ENCODE measurements at places on chromosomes 2 and 18.

GRCh38 chr18:51522821-51523220, 325.3 kb upstream of the MEX3C start:
- no peak for DNase-seq

DNA sequence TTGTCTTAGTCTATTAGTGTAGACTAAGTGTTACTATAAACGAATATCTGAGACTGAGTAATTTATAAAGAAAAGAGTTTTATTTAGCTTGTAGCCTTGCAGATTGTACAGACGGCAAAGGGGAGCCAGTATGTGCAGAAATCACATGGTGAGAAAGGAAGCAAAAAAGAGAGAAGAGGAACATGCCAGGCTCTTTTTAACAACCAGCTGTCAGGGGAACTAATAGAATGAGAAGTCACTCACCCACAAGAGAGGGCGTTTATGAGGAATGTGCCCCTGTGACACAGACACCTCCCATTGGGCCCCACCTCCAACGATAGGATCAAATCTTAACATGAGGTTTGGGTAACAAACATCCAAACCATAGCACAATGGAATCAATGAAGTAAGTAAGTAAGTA, 20.6 kb upstream of the ZNF804A start:
- no peak for DNase-seq

DNA sequence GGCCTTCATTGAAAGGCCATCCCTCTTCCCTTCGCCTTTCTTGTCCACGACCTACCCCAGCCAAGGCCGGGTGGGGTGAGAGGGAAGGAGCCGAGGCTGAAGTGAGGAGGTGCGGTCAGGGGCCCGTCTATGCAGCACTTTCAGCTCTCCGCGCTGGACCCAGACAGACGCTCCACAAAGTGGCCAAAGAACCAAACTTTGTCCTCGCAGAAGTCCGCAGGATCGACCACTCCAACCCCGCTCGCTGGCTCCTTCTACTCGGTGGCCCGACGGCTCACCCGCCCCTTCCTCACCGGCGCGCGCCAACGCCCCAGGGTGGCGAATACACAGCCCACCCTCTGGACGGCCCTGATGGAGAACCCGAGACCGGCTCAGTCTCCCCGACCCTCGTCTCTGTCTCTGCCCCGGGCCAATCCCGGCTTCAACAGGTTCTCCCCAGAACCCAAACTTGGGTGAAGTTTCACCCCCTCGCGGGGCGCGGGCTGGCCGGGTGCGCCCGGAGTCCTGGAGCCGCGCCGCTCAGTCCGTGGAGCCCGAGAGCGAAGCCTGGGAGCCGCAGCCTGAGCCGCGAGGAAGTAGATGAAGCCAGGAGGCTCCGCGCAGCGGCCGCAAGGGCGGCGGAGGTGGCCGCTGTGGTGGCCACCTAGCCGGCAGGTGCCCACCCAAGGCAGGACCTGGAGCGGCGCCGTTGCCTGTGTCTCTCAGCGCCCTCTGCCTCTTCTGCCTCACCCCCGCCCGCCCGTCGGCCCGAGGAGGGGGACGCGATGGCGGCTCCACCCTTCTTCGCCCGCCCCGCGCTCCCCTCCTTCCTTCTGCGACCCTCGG, 26.7 kb upstream of the ALPP start:
- no peak for DNase-seq

DNA sequence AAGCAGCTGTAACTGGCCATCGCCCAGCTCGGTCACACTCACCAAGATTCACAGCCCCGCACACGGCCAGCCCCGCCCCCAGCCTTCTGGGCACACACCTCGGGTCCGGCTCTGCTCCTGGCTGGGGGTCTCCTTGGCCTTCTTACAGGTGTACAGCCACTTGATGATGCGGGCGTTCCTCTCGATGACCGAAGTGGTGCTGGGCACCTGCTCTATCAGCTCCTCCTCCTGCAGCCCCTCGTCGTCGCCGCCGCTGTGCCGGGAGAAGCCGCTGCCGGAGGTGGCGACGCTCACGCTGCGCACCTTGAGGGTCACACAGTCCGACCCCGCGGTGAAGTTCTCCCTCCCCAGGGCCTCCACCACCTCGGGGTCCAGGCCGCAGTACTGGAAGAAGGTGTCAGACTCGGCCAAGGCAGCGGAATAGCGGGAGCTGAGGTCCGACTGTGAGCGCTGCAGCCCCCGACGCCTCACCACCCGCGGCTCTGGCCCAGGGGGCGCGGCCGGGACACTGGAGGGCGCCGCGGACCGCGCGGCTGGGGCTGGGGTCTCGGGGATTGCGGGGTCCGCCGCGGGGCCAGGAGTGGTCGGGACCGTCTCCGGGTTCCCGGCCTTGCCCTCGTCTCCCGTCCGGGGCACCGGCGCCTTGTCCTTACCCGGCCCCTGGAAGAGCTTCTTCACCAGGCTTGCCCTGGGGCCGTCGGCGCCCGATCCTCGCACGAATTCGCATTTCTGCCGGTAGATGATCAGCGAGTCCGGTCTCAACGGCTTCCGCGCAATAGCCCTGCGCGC, 769 bp downstream of the FAM110C start:
- peak; percentile 34 for DNase-seq

DNA sequence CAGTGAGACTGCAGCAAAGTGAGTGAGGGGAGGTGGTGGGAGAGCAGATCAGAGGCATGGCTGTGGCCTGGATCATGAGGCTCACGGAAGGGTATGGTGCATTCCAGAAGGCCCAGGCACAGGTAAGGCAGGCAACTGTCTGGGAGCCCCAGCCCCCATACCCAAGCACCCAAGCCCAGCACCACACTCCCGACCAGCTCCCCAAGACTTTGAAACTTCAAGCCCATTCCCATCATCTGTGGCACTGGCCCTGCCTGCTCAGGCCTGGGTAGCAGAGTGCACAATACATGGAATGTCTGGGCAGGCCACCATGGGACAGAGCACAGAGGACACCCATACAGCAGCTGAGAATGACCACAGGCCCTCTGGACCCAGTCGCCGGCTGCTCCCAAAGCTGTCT, 202.6 kb upstream of the ARL4C start:
- no peak for DNase-seq

- DNase-seq = no peak
Measured at GRCh38 chr2:205800773-205801172, 118.5 kb downstream of the NRP2 start.

- DNase-seq = no peak
Measured at GRCh38 chr2:44778671-44779476, 162.6 kb upstream of the SIX3 start.

- no peak for DNase-seq
Measured at GRCh38 chr2:10341193-10341592, 38.5 kb downstream of the HPCAL1 start.

GRCh38 chr2:149418065-149418464, 87.7 kb downstream of the LYPD6 start:
- DNase-seq = no peak

DNA sequence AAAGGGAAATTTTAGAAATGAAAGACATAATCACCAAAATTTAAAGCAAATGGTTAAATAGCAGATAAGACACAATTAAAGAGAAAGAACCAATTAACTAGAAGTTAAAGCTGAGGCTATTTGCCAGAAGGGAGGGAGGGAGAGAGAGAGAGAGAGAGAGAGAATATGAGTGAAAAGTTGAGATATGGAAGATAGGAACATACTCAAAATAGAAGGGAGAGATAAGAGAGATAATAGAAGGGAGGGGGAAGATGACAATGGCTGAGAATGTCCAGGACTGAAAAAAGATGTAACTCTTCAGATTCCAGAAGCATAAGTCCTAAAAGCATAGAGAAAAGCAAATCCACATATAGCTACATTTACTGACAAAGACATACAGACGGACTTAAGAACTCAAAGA, 17.1 kb upstream of the AAK1 start:
- no peak for DNase-seq

GRCh38 chr18:63922049-63922448, 14.3 kb downstream of the SERPINB10 start:
- DNase-seq = no peak

- DNase-seq = no peak
Measured at GRCh38 chr2:202909394-202910192, 1.9 kb downstream of the WDR12 start.

DNA sequence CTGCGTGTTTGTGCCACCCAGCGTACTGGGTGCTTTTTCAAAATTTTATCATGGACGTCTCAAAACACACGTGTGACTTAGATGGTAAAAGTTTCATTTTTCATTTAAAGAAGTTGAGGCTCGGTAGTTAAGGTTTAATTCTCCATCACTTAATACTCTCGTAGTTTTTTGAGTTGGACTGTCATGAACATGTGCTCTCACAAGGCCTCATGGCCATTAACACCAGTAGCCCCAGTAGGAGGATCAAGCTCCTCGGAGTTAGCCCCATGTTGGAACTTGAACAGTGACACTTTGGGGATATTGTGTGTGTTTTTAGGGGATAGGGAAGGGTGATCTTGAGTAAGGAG, 15.3 kb downstream of the NMUR1 start:
- no peak for DNase-seq

DNA sequence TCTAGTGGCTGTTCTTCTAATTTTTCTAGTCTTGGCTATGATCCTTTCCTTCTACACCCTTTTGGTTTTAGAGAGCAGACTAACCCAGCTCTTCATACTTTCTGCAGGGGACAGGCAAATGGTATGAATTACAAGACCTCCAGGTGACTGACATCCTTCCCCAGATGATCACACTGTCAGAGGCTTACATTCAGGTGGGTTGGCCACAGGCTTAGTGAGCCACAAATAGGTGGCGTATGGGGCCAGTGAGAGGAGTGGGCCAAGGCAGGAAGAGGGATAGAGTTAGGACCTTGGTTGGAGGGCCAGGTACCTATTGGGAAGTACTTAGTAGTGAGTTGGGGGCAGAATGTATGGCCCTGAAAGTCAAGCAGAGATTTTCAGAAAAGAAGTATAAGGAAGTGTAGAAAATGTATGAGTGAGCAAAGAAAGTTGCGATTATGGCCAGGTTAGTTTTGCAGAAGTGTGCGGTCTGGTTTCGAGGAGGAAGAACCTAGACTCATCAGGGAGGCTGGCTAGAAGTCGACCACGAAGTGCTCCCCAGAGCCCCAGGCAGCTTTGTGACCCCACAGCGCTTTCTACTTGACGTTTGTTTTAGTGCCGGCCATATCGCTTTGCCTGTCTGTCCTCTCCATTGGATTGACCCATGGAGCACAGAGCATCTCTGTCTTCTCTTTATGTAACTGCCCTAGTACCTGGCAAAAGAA, 20.0 kb downstream of the SFTPB start:
- DNase-seq = no peak

- DNase-seq = no peak
Measured at GRCh38 chr2:55805686-55806085, 112.0 kb upstream of the PNPT1 start.

- DNase-seq = no peak
Measured at GRCh38 chr2:21966139-21966538, 842.4 kb downstream of the TDRD15 start.

GRCh38 chr2:127961729-127962128, 66.1 kb downstream of the SAP130 start:
- DNase-seq = no peak

- DNase-seq = no peak
Measured at GRCh38 chr2:119461811-119462210, 30.2 kb downstream of the TMEM37 start.

DNA sequence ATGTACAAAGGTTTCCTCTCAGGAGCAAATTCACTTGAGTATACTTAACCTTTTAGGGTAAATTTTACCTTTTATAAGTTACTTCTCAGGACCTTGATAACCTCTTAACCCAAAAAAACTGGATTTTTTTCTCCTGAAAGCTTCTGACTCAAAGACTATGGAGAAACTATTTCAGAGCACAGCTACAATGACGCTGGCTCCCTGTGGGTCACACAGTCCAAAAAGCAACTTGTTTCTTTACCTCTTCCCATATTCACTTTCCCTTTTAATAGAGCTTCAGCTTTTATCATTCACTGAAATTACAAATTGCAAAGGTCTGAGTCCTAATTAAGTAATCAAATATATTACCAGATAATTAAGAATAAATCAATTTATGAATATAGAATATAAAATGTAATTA, 32.4 kb downstream of the GTF3C3 start:
- DNase-seq = no peak

DNA sequence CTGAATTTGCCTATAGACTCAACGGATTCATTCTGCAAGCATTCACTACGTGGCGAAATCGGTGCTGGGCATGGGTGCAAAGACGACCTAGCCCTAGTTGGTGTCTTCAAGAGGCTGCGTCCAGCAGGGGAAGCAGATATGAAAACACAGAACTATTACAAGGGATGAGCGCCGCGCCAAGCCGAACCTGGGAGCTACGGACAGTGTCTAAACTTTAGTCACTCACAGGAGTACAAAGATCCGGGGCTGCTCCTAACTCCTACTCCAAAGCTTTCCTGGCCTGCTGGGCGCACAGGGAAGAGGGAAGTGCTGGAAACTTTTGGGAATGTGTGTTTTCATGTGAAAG, 732 bp upstream of the ANXA4 start:
- no peak for DNase-seq

DNA sequence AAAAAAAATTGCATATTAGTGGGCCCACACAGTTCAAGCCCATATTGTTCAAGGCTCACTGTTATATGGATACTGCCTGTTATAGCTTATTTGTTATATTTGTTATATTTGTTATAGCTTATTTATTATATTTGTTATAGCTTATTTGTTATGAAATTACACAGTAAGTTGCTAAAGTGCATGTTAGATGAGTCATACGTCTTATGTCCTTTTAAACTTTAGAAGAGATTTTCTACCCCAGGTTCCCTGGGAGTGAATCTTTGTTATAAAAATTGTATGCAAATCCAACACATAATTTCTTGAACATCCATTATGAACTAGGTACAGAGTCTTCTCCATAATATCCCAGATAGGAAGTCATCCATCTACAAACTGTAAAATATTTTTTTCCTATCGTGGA, 22.1 kb downstream of the HTR2B start:
- DNase-seq = no peak

- DNase-seq = no peak
Measured at GRCh38 chr2:122543815-122544214, 788.4 kb downstream of the TSN start.

DNA sequence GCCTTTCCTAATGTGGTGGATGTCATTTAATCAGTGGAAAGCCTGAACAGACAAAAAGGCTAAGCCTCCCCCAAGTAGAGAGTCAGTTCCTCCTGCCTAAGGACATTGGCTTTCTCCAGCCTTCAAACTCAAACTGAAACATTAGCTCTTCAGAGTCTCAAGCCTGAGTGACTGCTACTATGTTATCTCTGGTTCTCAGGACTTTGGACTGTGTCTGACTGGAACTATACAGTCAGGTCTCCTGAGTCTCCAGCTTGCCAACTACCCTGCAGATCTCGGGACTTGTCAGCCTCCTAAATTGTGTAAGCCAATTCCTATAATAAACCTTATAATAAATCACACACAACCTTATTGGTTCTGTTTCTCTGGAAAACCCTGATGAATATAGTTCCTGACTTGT, 12.6 kb downstream of the HYCC2 start:
- no peak for DNase-seq

GRCh38 chr2:46364797-46365457, 67.7 kb downstream of the EPAS1 start:
- DNase-seq = peak; percentile 52

GRCh38 chr2:73859721-73860586, 31.2 kb downstream of the STAMBP start:
- DNase-seq = no peak
